ENCODE measurements at places on chromosomes 5 and 9.

GRCh38 chr5:127324756-127325155, 34.2 kb downstream of the MEGF10 start:
- no peak for DNase-seq

- DNase-seq, result no peak
Observed at GRCh38 chr5:139215107-139215975, 17.2 kb upstream of the SIL1 start.

DNA sequence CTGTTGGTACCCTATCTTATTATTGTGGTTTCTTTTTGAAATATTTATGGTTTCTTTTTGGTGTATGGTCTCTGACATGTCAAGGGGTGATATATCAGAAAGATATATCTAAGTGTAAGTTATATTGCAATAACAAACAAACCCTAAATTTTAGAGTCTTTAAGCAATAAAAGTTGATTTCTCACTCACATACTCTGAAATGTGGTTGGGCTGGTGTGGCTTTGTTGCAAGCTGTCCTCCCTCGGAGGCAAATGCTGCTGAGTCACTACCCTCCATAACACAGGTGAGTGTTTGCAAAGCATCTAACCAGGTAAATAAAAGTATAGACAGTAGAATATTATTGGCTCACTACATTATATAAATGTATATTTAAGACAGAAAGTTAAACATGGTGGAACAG, 253.2 kb downstream of the CDH18 start:
- no peak for DNase-seq

GRCh38 chr9:129027685-129028191, 393 bp downstream of the SH3GLB2 start:
- DNase-seq, result no peak

GRCh38 chr5:124000538-124000937, 488.6 kb downstream of the CSNK1G3 start:
- no peak for DNase-seq

- no peak for DNase-seq
Observed at GRCh38 chr5:83378624-83379289, 92.8 kb upstream of the VCAN start.

GRCh38 chr5:111060169-111060568, 11.3 kb upstream of the TSLP start:
- DNase-seq, result no peak

GRCh38 chr9:33820231-33820745, 3.3 kb downstream of the UBE2R2 start:
- no peak for DNase-seq

GRCh38 chr5:157994906-157995519, 136.1 kb upstream of the CLINT1 start:
- DNase-seq, result peak; percentile 34

- no peak for DNase-seq
Observed at GRCh38 chr9:28032268-28032590, 458.9 kb upstream of the C9orf72 start.

- no peak for DNase-seq
Observed at GRCh38 chr5:91875196-91875779, 492.2 kb upstream of the ARRDC3 start.

- no peak for DNase-seq
Observed at GRCh38 chr9:13163287-13163686, 116.2 kb downstream of the MPDZ start.

- no peak for DNase-seq
Observed at GRCh38 chr5:177194268-177194667, 60.7 kb downstream of the NSD1 start.

DNA sequence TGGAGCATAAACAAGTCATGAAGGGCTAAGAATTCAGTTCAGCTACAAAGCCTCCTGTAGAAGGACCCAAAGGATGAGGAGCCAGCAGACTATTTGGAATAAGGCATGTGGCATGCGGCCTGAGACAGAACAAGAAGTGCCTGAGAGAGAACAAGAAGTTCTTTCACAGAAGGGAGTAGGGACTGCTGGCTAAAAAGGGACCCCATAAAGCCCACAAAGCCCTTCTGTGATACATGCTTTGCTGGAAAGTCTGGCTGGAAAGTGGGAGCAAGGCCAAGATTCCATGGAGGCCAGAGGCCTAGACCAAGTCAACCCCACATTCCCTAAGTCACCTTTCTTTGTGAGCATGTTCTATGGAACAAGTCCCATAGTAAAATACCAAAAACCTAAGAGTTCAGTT, 35.9 kb upstream of the UBAP2 start:
- DNase-seq, result no peak

DNA sequence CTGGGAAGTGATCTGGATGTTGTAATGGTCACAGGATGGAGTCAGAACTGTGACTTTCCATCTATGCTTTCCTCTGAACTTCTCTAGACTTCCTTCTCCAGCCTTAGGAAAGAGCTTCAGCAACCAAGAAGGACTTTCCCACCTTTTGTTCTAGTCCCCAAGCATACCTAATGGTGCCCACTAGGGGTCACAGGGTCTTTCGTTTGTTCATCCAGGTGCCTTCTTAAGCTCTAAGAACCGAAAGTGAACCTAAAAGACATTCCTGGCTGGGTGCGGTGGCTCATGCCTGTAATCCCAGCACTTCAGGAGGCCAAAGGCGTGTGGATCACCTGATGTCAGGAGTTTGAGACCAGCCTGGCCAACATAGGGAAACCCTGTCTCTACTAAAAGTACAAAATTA, 1.8 kb upstream of the WNT8A start:
- DNase-seq, result no peak

- DNase-seq, result no peak
Observed at GRCh38 chr9:124133727-124134126, 122.2 kb downstream of the LHX2 start.

DNA sequence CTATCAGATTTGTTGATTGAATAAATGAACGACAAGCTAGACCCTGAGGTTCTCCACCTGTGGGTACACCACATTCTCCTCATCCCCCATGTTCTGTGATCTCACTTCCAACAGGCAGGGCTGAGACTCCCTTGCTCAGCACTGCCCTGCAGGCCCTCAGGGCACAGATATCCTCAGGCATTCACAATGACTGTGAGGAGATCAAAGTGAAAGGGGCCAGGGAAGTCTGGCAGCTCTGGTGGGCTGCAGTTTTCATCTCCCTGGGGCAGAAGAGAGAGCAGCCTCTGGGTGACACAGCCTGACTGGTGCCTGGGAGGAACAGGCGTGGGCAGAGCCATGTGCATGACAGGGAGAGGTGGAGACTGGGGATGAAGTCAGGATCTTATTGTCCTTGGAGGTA, 142.4 kb upstream of the C9orf72 start:
- no peak for DNase-seq

- DNase-seq, result no peak
Observed at GRCh38 chr9:90457386-90458190, 185.0 kb downstream of the DIRAS2 start.
